ENCODE measurements at places on chromosomes 12 and 14. TPM values are rescaled to one million over a fixed set of nuclear protein-coding genes. Genes with fewer than 3 reads are reported as not detected.

GNG2 gene
- 31.9 TPM for total RNA-seq

AVPR1A gene
- 21.3 TPM for total RNA-seq

LUM gene
- 628 TPM for total RNA-seq

SLC6A13 gene
- not detected for total RNA-seq

TNS2 gene
- total RNA-seq: 275 TPM

LYZ gene
- 180 TPM for total RNA-seq

ADAMTS20 gene
- total RNA-seq: not detected

MYH6 gene
- total RNA-seq: not detected

VWF gene
- total RNA-seq: 619 TPM

MGP gene
- total RNA-seq: 12,824 TPM

All from aorta (tissue), 5 donors.